Stimulated activated CD4-positive, alpha-beta T cell treated with anti-CD3 and anti-CD28 coated beads, Interleukin-1b, Interleukin-23, amount 100 ng/mL, for 1 hour (primary cell): ENCODE measurements at places on chromosomes 12 and 14.

DNA sequence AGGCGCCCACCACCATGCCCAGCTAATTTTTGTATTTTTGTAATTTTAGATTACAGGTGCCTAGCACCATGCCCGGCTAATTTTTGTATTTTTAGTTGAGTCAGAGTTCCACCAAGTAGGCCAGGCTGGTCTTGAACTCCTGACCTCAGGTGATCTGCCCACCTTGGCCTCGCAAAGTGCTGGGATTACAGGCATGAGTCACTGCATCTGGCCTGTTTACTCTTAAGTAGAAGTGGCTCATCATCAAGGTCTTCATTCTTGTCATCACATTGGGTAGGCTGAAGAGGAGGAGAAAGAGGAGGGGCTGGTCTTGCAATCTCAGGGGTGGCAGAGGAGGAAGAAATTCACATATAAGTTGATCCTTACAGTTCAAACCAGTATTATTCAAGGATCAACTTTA is 152.4 kb upstream of the ATP2B1 start:
- DNase-seq: no peak

GRCh38 chr12:53820514-53821306 is 68.9 kb upstream of the CISTR start:
- no peak for DNase-seq

GRCh38 chr14:56237398-56237797 is 119.2 kb downstream of the PELI2 start:
- DNase-seq: no peak

DNA sequence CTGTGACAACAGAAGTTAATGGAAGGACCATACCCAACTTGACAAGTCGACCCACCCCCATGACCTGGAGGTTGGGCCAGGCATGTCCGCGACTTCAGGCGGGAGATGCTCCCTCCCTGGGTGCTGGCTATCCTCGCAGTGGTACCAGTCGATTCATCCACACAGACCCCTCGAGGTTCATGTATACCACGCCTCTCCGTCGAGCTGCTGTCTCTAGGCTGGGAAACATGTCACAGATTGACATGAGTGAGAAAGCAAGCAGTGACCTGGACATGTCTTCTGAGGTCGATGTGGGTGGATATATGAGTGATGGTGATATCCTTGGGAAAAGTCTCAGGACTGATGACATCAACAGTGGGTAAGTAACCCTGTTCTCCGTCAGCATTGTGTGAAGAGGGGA is 220.1 kb downstream of the NAV3 start:
- no peak for DNase-seq

DNA sequence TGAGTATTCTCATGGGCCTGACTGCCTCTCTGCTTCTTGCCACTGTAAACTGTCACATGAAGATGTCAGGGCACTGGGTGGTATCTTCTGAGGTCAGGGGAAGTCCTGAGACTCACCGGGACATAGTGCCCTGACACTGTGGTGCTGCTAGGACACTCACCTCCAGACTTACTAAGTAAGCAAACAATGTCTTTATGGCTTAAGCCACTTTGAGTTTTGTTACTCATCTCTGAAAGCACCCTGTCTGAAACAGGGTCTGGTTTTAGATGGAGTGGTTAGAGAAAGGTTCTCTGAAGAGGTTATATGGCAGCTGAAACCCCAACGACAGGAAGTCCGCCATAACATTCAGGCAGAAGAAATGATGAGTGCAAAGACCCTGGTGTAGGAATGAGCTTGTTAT is 22.7 kb downstream of the GPR19 start:
- DNase-seq: no peak

DNA sequence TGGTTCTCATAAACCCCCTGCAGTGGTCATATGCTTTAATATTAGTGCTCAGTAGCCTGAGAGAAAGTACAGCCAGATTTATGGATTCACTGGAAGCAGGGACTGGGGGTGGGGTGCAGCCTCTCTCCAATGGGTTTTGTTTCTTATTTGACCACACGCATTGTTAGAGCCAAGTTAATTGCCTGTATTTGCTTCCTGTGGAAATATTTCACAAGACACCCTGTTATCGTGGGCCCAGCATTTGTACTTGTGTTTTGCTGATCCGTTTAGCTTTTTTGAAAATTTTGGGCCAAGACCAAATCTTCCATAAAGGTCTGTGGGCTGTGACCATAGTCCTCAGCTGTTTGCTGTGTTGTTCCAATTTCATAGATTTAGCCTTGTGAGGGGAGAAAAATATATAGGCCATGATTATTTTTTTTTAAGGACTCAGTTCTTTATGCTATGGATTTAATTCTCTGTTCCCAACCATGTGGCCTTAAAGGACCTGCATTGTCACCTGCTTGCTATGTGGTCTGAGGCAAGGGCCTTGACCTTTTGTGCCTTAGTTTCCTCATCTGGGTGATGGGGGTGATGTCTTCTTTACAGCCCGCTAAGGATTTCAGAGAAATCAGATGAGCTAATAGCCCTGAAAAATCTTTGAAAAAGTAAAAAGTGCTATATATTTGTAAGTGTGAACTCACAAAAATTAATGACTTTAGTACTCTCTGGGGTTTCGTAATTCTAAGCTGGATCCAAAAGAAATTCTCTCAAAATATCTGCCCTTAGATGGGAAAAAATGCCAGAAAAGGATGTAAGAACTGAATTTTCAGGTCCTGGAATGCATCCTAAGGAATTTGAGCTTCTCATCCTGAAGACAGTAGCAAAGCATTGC is 370.2 kb downstream of the DPF3 start:
- DNase-seq: no peak

DNA sequence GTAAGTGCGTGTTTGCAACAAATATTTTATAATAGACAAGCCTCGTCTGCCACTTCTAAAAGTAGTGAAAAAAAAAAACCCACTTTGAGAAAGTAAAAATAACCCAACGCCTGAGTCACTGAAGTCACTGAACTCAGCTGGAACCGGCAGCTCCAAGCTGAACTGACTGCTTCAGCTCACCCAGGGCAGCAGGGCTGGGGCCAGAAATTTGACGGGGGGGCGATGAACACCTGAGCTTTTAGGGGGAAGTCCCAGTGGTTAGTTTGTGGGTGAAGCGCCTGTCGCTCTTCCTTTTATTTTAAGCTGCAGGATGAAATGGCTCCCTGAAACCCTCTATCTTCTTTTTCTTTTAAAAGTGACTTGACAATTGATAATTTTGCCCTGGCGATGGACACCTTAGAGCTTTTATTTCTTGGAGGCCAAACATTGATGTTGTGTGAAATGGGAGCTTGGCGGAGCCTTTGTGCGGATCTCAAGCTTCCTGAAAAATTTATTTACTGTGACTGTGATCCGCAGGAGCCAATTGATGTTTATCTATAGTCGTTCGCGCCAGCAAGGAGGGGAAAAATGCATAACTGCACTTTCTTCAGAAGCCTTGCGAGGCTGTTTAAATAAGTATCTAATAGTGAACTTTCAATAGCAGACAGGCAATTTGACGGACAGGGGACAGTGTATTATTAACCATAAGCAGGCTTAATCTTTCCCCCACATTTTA is 173.2 kb upstream of the MYL2 start:
- DNase-seq: no peak

DNA sequence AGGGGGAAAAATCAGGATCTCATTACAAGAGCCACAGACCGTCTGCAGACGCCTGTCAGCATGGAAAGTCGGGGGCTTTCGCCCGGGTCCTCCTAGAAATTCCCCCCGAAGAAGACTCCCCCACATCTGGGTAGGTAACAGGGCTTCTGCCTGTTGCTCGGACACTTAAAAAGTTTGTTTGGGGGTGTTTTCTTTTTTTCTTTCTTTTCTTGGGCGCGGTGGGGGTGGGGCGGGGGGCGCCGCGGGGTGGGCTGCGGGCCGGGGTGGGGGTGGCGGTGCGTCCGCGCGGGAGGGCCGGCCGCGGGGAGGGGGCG is 358 bp downstream of the ELK3 start:
- no peak for DNase-seq

DNA sequence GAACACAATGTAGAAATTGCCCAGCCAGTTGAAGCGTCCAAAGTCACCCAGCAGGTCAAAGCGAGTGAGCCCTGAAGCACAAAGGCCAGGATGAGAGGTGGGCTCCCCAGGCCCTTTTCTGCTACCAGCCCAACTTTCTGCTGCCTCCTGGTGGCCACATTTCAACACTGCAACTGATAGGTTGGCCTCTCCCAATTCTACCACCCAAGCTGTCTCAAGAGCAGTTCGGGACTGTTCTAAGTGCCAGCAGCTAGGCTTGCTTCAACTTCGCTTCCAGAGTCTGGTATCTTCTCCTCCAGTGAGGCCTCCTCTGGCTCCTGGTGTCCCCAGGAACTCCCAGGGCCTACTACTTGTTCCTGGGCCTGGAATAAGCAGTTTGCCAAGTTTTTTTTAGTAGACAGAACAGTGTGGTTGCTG is 3.4 kb upstream of the DHH start:
- peak; percentile 39 for DNase-seq

- DNase-seq: no peak
Measured at GRCh38 chr12:54773593-54773992, 80.7 kb upstream of the MUCL1 start.

DNA sequence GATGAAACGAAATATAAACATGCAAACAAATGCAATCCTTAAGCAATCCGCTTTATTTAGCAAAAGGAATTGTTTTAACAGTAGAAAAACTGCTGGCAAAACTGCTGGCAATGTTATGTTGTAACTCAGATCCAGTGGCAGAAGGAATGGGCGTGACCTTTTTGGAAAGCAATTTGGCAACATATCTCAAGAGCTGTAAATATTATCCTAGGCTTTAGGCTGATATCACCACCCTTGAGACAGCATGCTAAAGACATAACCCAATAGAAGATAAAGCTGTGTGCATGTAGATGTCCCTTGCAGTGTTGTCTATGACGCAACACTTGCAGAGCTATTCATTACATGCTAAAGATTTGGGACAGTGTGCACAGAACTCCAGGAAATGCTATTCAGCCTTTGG is 138.5 kb downstream of the DICER1 start:
- DNase-seq: no peak

- no peak for DNase-seq
Measured at GRCh38 chr12:94973221-94973620, 30.3 kb downstream of the NDUFA12 start.

GRCh38 chr12:83122623-83122934 is 435.9 kb downstream of the TMTC2 start:
- DNase-seq: no peak

- no peak for DNase-seq
Measured at GRCh38 chr12:12133259-12133658, 62.5 kb downstream of the BCL2L14 start.
